ENCODE measurements at places on chromosomes 3 and 15.

DNA sequence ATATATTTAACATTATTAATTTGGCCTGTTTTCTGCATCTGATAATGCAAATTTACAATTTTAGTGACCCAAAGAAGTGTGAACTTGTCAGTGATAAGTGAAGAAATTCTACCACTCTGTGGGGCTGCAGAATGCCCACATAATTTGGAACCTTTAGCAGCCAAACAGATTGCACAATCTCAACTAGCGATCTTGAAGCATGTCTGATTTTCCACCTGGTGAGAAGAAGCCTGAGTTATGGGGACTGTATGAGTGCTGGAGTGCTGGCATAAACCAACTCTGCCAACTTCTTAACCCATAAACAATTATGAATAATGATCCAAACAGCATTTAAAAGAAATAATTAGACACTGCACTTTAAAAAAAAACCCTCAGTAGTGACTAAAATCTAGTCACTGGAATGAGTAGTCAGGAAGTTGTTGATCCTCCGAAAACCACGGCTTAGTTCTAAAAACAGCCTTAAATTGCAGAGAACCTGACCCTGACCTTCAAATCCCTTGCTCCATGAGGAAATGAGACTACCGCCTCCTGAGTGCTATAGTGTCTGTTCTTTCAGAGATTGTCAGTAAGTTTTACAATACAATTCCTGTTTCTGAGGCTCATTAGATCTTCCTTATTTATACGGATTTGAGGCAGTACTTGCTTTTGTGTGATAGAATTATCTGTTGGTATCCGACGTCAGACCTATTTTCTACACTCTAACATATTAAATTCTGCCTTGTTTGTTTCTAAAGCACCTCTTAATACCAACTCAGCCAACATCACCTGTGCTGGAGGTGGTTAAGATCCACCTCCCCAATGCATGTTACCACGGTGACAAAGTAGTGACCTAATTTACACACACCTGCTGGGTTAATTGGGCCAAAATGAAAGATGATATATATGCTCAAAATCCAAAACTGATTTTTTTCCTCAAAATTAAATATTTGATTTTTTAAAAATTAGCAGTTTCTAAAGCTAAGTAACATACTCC, 267.7 kb downstream of the ZBTB20 start:
- DNase-seq: no peak

DNA sequence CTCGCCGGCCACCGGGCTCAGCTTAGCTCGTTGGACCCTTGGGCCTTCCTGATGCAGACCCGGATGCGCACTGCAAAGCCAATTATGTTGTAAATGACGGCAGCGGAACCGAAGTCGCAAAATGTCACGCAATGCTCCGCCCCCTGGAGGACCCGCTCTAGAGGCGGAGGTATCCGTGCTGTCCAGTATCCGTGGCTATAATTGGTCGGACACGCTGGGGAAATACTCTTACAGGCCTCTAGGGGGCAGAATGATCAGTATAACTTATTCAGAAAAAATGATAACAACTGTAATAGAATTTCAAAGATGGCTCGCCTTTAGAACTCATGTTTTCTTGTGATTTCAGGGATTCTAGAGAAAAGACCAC, at the start of gene PRR23B:
Gene PRR23B, minus strand, starts transcription at position 59 of the 367 bp plus-strand sequence. CDS start 265 bp downstream, outside the sequence.
- no peak for DNase-seq

DNA sequence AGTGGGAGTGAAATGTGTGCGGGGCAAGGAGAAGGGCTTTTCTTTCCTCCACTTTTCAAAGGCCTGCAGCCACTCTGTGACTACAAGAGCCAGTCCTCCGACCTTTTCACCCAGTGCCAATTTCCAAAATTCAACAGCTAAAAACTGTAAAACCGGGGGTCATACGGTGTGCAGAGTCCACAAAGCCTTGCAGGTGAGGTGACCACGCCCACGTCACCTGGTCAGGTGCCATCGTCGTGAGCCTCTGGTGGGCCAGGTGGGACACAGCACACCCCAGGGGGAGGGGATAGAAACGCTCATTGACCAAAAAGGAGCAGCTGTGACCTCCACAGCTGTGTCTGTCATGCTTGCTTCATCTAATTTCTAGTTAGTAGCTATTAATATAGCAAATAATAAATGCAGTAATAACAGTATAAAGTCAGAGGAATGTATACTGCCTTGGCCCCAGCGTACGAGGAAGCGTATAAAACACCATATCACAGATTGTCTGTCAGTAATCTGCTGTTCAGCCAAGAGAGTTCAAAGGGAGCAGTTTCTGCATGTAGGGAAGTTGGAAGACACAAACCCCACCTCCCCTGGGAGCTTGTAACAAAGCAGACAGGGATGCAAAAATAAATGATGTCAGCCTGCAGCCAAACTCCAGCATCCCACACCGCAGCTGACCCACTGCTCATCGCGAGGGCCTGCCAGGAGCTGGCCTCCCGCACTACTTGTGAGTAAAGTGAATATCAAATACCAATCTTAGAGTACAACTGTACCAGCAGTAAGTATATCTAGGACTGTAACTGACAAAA, 86.7 kb downstream of the VGLL4 start:
- no peak for DNase-seq

DNA sequence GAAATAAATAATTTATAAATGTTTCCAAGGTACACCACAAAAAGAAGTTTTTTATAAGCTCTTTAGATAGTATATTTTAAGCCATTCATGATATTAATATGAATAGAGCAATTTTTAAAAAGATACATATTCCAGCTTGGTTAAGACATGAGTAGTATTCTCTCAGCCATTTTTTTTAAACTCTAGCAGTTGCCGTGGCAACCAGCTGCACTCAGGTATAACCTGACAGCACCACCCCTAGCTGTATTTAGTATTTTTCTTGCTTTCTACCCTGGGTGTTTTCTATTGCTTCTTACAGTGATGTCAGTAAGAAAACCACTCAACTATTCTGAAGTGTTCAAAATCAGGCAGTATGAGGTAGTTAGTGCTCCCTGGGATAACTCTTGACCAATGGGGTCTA, 496.3 kb upstream of the CNTN3 start:
- DNase-seq: no peak

GRCh38 chr3:31114929-31115283, 220.4 kb upstream of the GADL1 start:
- DNase-seq: no peak

- DNase-seq: no peak
These were observed 132.4 kb upstream of the PLXNA1 start for GRCh38 chr3:126850370-126851085.

- DNase-seq: no peak
These were observed 8.4 kb downstream of the TMEM43 start for GRCh38 chr3:14133188-14133800.

- DNase-seq: no peak
These were observed 49.6 kb downstream of the SHQ1 start for GRCh38 chr3:72798552-72799195.

GRCh38 chr15:63260791-63261190, 16.6 kb upstream of the APH1B start:
- no peak for DNase-seq

DNA sequence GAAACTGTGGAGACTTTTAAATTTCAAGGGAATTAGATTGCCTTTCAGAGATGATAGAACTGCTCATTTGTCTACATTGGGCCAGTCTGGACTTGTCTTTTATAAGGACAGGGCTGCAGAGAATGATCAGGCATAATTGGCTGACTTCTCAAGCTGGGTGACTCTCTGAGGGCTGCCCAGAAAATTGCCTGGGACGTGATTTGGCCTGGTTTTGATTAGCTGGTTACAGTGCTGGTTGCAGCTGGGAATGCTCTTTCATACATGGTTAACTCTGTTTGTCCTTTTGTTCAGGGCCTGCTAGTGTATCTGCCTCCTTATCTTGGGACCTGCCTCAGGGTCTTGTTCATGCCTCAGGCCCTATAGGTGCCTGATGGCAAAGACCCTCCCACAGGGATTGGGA, 245.6 kb downstream of the CLSTN2 start:
- no peak for DNase-seq

DNA sequence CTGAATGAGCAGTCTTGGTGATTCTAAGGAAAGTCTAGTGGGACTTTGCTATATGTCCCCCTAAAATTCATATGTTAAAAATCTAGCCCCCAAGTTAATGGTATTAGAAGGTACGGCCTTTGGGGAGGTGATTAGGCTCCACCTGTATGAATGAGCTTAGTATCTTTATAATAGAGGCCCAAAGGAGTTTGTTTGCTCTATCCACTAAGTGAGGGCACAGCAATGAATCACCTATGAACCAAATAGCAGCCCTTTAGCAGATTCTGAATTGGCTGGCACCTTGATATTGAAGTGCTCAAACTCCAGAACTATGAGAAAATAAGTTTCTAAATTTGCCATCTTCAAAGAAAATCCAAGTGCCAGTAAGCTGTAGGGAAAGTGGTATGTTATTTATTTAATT, 187.9 kb downstream of the SUCNR1 start:
- DNase-seq: no peak

DNA sequence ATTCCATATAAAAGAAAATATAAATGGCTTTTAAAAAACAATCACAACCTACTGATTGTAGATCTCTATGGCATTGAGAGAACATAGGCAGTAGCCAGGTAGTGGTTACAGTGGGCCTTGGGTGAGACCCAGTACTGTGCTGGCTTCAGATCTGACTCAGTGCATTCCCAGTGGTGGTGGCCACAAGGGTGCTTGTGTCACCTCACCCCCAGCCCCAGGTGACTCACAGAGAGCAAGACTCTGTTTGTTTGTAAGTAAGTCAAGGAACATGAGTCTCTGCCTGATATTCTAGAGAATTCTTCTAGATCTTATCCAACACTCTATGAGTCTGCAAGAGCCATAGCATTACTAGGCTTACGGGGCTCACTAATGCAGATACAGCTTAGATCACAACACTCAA, 118.8 kb upstream of the AZI2 start:
- DNase-seq: no peak

- no peak for DNase-seq
These were observed 48.4 kb downstream of the ADPGK start for GRCh38 chr15:72735111-72735510.

- no peak for DNase-seq
These were observed 788.7 kb downstream of the OTOL1 start for GRCh38 chr3:162285259-162285658.

GRCh38 chr3:111810909-111811308, 48.2 kb upstream of the PHLDB2 start:
- no peak for DNase-seq

DNA sequence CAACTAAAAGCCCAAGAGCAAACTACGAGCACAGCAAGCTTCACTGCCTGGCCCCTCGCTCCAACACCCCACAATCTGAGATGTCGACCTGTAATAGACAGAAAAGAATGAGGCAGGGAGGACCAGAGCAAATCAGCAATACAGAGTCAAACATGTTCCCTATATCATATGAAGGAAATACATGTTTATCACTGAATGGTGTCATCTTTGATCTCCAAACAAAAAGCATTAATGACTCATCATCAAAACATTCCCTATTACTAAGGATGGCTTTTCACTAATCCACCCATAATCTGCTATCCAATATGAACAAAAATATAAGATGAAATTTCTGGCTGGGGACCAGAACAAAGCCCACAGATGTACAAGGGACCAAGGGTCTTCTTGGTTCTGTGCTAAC, 34.7 kb downstream of the MYO5A start:
- no peak for DNase-seq

- DNase-seq: no peak
These were observed 344.6 kb upstream of the UBE2E2 start for GRCh38 chr3:22858486-22858885.

DNA sequence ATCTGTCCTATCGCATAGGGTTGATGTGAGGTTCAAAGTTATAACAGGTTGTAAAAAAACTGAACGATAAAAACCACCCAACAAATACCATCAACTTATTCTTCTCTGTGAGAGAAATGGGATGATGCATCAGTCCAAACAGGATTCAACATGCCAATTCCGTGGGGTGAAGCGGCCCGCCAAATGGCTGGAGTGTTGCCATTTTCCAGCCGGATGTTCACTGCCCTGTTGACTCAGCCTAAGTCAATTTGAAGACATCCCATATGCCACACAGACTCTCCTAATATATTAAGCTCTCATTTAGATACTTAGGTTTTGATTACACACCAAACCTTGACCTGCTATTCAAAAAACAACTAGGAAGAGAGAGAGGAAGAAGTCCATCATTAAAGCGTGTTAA, 311.1 kb downstream of the VPS13C start:
- no peak for DNase-seq

- DNase-seq: no peak
These were observed 38.3 kb downstream of the ANO10 start for GRCh38 chr3:43583481-43583880.

All from NCI-H524 treated with DMSO at 0.1 percent for 48 hours (cell line).